ENCODE measurements at places on chromosomes 11 and 22. TPM values are rescaled to one million over a fixed set of nuclear protein-coding genes. Genes with fewer than 3 reads are reported as not detected.

Gene OR5A1
- not detected for total RNA-seq

Gene CREB3L1
- total RNA-seq, result 35.7 TPM

Gene GRIA4
- total RNA-seq, result not detected

Gene OR5P2
- total RNA-seq, result not detected

Gene LDHAL6A
- total RNA-seq, result not detected

Gene FOLR1
- total RNA-seq, result not detected

Gene RCOR2
- 1.7 TPM for total RNA-seq

Gene MMP27
- not detected for total RNA-seq

Gene APOA4
- not detected for total RNA-seq

Gene PNPLA3
- total RNA-seq, result 3.5 TPM

Gene OR52B4
- not detected for total RNA-seq

Gene C11orf16
- not detected for total RNA-seq

Measured in myometrial cell (primary cell).